ENCODE measurements at places on chromosomes 5 and 9. TPM values are rescaled to one million over a fixed set of nuclear protein-coding genes. Genes with fewer than 3 reads are reported as not detected.

The NR5A1 gene
- total RNA-seq: not detected

The TAF1L gene
- not detected for total RNA-seq

The FAM153A gene
- total RNA-seq: 6.0 TPM

The SLC1A1 gene
- total RNA-seq: 43.3 TPM

The C9orf153 gene
- 0.30 TPM for total RNA-seq

The FOXD4L6 gene
- not detected for total RNA-seq

The IFNA13 gene
- not detected for total RNA-seq

The FOXD4L4 gene
- 0.22 TPM for total RNA-seq

The PKD2L2 gene
- total RNA-seq: not detected

The SMARCA2 gene
- 172 TPM for total RNA-seq

The F2RL2 gene
- total RNA-seq: not detected

The ABITRAM gene
- total RNA-seq: 10.2 TPM

The MED7 gene
- 14.6 TPM for total RNA-seq

The SNCB gene
- total RNA-seq: not detected

The CAPSL gene
- not detected for total RNA-seq

The AGXT2 gene
- total RNA-seq: not detected

The PCDHA10 gene
- 1.2 TPM for total RNA-seq

The IL5 gene
- total RNA-seq: not detected

The ORM1 gene
- 13.7 TPM for total RNA-seq

The GLDC gene
- 1.4 TPM for total RNA-seq

The PHYHD1 gene
- 27.6 TPM for total RNA-seq

The CDC20B gene
- total RNA-seq: 2.7 TPM

The ZNF879 gene
- 3.7 TPM for total RNA-seq

The GKAP1 gene
- total RNA-seq: 4.4 TPM

The MFAP3 gene
- total RNA-seq: 28.1 TPM

The GNA14 gene
- total RNA-seq: 14.8 TPM

The OR1L6 gene
- not detected for total RNA-seq

The F2R gene
- 26.1 TPM for total RNA-seq

The HNRNPAB gene
- total RNA-seq: 61.8 TPM

The FST gene
- 4.1 TPM for total RNA-seq

The SLC25A2 gene
- total RNA-seq: 1.2 TPM

The KIAA0825 gene
- total RNA-seq: 5.8 TPM

The PCDHB6 gene
- total RNA-seq: 0.77 TPM

Measured in upper lobe of left lung (tissue), 6 donors.